Stimulated activated CD4-positive, alpha-beta T cell treated with anti-CD3 and anti-CD28 coated beads, Interleukin-2, amount 100 ng/mL, for 4 hours (primary cell): ENCODE measurements at places on chromosomes 16 and 17.

GRCh38 chr17:13016881-13017654 is 759 bp downstream of the ELAC2 start:
- DNase-seq, result no peak

GRCh38 chr17:21239680-21240368 is 13.4 kb downstream of the NATD1 start:
- DNase-seq, result no peak

GRCh38 chr16:20628213-20628612 is 52.0 kb upstream of the ACSM2B start:
- DNase-seq, result no peak

- no peak for DNase-seq
These were observed 29.0 kb downstream of the FCSK start for GRCh38 chr16:70483426-70483825.

DNA sequence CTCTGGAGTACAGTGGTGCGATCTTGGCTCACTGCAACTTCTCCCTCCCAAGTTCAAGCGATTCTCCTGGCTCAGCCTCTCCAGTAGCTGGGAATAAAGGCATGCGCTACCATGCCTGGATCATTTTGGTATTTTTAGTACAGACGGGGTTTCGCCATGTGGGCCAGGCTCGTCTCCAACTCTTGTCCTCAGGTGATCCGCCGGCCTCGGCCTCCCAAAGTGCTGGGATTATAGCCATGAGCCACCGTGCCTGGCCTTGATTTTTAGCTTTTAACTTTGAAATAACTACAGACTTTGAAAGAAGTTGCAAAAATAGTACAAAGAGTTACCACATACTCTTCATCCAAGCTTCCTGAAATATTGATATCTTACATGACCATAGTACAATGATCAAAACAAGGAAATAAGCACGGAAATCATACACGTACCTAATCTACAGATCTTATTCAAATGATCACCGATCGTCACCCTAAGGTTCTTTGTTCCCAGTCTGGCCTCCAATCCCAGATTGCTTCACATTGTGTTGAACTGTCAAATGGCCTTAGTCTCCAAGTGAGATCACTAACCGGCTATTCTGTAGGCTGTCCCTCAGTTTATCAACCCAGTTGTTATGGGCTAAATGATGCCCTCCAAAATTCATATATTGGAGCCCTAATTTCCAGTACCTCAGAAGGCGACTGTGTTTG is 18.4 kb downstream of the NPIPA1 start:
- no peak for DNase-seq

DNA sequence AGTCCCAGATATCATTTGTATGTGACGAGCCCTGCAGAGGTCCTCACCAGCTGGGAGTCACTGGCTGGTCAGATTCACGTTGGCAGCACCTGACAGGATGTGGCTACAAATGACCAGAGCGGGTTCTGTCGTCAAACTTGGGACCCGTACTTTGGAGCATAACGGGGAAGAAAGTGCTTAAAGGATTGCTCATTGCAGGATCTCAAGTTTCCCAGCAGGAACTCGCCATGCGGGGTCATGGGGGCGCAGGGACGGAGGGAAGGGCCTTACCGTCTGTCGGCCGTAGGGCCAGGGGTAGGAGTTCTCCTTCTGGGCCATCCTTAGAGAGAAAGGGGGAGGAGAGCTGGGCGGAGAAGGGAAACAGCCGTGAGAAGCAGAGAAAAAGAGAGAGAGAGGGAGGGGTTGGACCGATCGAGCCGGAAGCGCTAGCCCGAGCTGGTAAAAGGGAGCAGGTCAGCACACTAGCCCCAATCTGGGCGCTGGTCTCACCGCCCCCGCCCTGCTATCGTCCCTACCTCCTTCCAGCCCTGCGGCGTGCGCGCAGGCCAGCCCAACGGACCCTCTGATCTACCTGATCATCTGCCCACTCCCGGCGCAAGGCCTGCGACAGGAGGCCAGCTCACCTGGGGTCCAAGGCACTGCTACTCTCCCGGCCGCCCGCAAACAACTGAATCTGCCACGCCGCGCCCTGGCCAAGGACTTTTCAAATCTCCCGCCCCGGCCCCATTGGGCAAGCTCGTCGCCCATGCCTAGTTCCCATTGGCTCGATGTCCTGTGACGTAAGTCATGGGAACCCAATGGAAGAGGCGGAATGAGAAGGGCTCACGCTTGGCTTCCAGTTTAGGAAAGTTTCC is at the start of gene AURKB:
Gene AURKB (minus strand): TSS at position 669 of the 854 bp plus-strand sequence. CDS start 351 bp downstream, at position 318.
- DNase-seq, result peak; percentile 92

- no peak for DNase-seq
These were observed 1324.9 kb upstream of the CDH8 start for GRCh38 chr16:63361032-63361624.

GRCh38 chr16:22220069-22220440 is 14.0 kb downstream of the EEF2K start:
- no peak for DNase-seq

- no peak for DNase-seq
These were observed 332.2 kb downstream of the WWOX start for GRCh38 chr16:78431701-78432100.

GRCh38 chr16:84849751-84850150 is 30.0 kb downstream of the CRISPLD2 start:
- DNase-seq, result no peak

GRCh38 chr16:72195609-72196008 is 23.7 kb upstream of the PMFBP1 start:
- no peak for DNase-seq

DNA sequence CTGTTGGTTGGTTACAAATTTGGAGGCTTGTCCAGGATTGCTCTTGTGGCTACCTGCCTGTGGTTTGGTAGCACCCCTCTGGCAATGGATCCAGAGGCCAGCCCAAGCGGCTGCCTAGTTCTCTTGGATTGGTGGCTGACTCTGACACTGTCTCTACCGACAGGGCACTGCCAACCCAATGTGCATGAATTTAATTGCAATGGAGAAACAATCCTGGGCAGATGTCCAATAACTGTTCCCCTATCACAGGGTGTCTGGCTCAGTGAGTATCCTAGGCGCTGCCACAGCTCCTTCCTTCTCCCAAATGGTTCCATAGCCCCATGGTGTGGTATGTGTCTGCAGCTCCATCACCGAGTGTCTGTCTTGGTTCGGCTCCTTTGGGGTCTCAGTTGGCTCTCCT is 19.5 kb downstream of the N4BP1 start:
- DNase-seq, result no peak

DNA sequence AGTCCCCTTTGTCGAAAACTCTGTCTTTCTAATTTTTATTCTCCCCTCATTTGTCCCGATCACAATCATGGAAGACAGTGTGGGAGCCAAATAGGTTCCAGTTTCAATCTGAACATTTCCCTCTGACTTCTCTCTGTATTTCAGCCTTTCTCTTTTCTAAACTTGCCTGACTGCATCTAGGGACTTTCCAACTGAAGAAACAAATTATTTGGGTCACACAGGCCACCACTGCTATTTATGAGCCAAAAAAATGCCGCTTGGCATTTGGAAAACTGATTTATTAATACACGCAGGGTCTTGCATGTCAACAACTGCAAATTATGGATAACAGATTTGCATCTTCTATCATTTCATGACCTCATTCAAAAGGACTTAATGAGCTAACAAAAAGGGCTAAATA is 55.2 kb upstream of the ELAC2 start:
- DNase-seq, result no peak

DNA sequence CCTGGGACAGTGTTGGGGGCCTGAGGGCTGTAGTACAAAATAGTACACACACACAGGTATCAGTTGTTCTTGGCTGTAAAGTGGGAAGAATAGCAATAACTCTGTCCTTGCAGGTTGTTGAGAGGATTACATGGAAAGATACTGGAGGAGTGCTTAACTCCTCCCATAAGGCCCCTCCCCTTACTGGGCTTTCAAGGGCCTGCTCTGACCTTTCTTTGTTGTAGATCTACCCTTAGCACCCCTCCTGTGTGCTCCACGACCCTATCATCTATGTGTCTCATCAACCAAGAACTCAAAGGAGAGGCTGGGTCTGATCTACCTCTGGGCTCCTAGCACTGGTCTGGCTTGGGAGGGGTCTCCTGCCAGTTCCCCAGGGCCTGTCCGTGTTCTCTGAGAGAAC is 8.3 kb upstream of the EDC4 start:
- DNase-seq, result no peak

GRCh38 chr16:47978491-47979163 is 177.2 kb downstream of the ABCC12 start:
- DNase-seq, result no peak

- DNase-seq, result no peak
These were observed 528 bp downstream of the ITFG1 start for GRCh38 chr16:47460359-47460710.

GRCh38 chr16:25256695-25257469 is 763 bp downstream of the ZKSCAN2 start:
- no peak for DNase-seq

DNA sequence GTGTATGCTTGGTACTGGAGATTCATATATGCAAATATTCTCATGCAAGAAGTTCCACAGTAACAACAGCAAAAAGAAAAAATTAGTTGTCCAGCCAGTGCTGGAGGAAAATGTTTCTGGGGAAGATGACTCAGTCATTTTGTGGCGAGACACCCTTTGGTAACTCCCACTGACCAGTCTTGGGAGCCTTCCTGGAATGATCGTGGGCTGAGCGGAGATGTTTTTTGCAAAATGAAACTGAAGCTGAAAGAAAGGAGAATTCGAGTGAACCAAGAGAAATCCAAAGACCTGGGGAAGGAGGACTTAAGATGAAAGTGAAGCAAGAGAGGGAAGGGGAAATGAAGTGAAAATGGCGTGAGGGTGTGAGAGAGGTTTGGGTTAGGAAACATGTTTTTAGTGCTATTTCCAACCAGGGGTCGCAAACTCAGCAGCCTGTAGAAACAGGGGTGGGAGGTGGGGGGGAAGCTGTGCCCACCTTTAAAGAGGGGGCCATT is 5.2 kb downstream of the ITPRIPL2 start:
- DNase-seq, result peak; percentile 10

GRCh38 chr17:78672005-78672404 is 94.8 kb upstream of the DNAH17 start:
- DNase-seq, result no peak

DNA sequence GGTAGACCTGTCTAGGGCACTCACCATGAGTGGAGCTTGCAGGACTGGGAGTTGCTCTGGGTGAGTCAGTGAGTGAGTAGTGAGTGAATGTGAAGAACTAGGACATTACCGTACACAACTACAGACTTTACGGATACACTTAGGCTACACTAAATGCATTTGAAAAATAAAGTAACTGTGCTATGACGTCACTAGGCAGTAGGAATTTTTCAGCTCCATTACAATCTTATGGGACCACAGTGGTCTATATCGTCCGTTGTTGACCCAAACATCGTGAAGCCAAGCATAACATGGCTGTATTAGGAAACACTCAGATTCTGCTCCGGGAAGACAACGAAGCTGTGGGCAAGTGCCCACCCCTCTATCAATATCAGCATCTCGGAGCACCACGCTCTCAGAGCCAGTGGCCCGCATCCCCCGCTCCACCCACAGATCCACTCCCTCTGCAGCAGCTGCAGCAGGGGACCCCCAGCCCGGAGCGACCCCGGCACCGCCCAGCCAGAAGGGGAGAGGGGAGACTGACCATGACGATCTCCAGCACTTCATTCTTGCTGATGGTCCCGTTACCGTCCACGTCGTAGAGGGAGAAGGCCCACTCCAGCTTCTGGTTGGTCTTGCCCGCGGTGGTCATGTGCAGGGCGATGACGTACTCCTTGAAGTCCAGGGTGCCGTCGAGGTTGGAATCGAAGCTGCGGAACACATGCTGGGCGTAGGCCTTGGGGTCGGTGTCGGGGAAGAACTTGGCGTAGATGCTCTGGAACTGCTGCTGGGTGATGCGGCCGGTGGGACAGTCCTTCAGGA is 594 bp downstream of the RCVRN start:
- no peak for DNase-seq

DNA sequence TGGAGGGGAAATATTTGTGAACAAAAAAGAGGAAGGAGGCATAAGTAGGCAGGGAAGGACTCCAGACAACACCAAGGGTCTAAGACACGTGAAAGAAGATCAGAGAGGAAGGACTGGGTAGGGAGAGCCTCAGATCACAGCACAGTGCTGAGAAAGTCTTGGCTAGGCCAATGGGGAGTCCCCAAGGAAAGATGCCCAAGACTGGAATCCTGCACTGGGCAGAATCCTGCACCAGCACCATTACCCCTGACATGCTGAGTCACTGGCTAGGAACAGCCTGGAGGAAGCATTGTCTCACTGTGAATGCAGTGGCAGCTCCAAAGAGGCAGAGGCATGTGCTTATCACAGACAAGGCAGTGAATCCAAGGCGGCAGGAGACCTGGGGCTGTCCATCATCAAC is 19.2 kb downstream of the CLEC19A start:
- DNase-seq, result no peak

DNA sequence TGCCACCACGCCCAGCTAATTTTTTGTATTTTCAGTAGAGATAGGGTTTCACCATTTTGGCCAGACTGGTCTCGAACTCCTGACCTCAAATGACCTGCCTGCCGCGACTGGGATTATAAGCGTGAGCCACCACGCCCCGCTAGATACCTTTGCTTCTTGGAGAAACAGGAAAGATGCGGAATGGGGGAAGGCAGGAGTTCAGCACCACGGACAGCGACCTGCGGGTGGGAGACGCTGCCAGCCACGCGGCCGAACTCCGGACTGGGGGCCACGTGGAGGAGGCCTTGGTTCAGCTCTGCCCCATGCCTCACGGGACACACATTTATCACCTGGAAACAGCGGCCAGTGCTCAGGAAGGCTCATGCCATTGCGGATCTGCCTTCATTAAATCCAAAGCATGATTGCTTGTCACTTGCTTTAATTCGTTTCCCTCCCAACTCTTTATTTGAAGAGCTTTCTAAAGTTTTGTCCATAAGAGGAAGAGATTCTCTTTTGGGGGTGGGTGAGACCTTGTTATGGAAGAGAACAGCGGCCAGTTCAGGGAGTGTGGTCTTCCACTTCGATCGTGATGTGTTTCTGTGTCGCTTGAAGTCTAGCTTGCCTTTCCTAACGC is 219.9 kb downstream of the ENGASE start:
- DNase-seq, result peak; percentile 5

- DNase-seq, result peak; percentile 72
These were observed 1.5 kb downstream of the TMEM102 start for GRCh38 chr17:7436556-7437368.

- DNase-seq, result no peak
These were observed 20.1 kb upstream of the CNOT1 start for GRCh38 chr16:58649707-58650106.

DNA sequence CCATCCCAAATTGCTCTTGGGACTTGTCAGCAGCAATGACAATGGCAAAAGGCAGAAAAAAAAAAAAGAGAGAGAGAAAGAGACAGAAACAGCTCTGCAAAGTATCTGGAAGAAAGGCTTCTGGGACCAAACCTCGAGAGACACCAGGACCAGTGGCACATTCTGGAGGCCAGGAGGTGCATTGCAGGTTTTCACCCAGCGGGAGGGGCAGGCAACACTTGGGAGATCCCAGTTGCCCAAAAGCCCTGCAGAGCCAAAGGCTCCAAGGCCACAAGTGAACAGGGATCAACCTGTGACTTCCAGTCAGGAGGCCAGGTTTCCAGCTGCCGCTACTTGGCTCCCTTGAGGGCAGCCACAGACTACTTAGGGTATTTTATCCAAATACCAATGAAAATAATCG is 110.8 kb upstream of the CDH5 start:
- DNase-seq, result no peak

- DNase-seq, result no peak
These were observed 40.0 kb downstream of the SOST start for GRCh38 chr17:43718544-43718943.

- DNase-seq, result no peak
These were observed 15.5 kb upstream of the CMIP start for GRCh38 chr16:81429045-81429521.

GRCh38 chr17:13320046-13320785 is 281.5 kb downstream of the HS3ST3A1 start:
- DNase-seq, result no peak
